K562 (cell line): ENCODE measurements at places on chromosomes 2 and 18. TPM values are rescaled to one million over a fixed set of nuclear protein-coding genes. Genes with fewer than 3 reads are reported as not detected.

DNA sequence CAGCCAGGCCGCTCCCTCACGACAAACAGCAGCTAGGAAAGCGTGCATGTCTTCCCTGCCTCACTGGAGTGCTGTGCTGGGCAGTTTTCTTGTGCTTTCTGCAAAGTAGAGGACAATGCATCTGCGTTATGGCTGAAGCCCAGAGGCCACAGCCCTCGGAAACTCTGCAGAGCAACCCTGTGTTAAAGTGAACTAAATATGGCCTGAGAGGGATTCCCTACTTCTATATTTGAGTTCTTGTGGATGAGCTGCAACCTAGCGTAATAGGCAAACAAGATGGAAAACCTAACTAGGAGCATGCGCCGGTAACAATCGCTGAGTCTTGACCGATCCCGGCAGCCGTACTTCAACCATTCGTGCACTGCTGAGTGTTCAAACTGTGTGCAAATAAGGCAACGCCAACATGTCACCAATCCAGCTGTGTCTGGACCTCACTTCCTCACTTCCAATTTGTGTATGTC lies 471.9 kb upstream of the HS6ST1 start:
- H3K4me1 ChIP-seq, result no peaks in the 10 kb centered on the region
- no peak overlapping the region for H3K27ac ChIP-seq
- no peaks in the 10 kb centered on the region for H3K36me3 ChIP-seq
- DNase-seq, result no peak
- H3K27me3 ChIP-seq, result peaks cover 41% of the 10 kb centered on the region

- H3K27me3 ChIP-seq, result no peaks in the 10 kb centered on the region
- H3K4me3 ChIP-seq, result no peak overlapping the region
- no peak overlapping the region for H3K27ac ChIP-seq
- DNase-seq, result no peak
Measured at GRCh38 chr18:59022167-59022945, 117.3 kb upstream of the SEC11C start.

ACVR1C gene
- polyA plus RNA-seq, result 0.03 and 0.38 TPM in 2 replicates

AQP12B gene
- polyA plus RNA-seq, result not detected in 2 replicates

- H3K27me3 ChIP-seq, result no peaks in the 10 kb centered on the region
- H3K27ac ChIP-seq, result no peak overlapping the region
- no peaks in the 10 kb centered on the region for H3K36me3 ChIP-seq
- H3K4me1 ChIP-seq, result no peaks in the 10 kb centered on the region
- DNase-seq, result no peak
Measured at GRCh38 chr2:7627583-7627982, 710.4 kb downstream of the RNF144A start.

GRCh38 chr2:112138159-112139032 lies at the start of gene FBLN7:
Gene FBLN7, plus strand, starts transcription at chr2:112138385. Its CDS starts 271 bp downstream, at chr2:112138656.
- H3K36me3 ChIP-seq, result no peaks in the 10 kb centered on the region
- H3K4me1 ChIP-seq, result peaks cover 10% of the 10 kb centered on the region
- H3K4me3 ChIP-seq, result no peak within 1 kb of the TSS
- no peak within 1 kb of the TSS for H3K27ac ChIP-seq
- no peak for DNase-seq

METTL5 gene
- polyA plus RNA-seq, result 211 and 229 TPM in 2 replicates

DNA sequence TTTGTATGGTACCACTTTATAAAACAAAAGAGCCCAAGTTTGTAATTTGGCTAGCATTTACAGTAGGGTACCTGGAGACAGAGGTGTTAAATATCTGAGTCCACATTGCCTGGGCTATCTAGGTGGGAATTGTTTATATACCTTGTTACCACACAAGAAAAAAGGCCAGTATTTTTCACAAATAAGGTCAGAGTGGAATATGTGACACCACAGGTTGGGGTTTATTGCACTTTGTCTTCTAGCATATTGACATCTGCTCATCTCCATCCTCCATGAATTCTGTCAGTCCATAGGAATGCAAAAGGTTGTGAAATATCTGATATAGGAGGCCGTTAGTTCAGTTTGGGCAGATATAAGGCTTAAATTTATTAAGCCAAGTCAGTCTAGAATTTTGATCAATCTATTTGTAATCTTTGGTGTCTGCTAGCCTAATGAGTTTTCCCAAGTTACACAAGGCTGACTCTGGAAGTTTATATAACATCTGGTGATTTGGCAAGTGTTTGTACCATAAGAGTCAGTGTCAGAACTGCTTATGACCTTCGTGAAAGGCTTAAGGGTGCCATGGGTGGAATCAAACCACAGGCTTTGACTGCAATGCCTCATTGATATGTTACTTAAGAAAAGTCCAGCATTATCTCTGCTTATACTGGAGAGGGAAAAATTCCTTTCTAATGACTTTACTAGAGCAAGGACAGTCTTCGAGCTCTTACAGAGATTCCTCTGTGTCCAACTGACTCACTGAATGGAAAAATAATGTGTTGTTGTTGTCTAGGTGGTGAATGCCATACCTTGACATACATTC lies 11.3 kb upstream of the DPP4 start:
- no peak overlapping the region for H3K4me3 ChIP-seq
- DNase-seq, result no peak
- H3K36me3 ChIP-seq, result no peaks in the 10 kb centered on the region

GRCh38 chr2:239008004-239008403 lies 160.1 kb downstream of the TWIST2 start:
- peaks cover 79% of the 10 kb centered on the region for H3K27me3 ChIP-seq
- no peaks in the 10 kb centered on the region; the same call in 1 of the 2 replicates for H3K4me1 ChIP-seq
- H3K36me3 ChIP-seq, result no peaks in the 10 kb centered on the region
- no peak overlapping the region for H3K4me3 ChIP-seq
- H3K27ac ChIP-seq, result no peak overlapping the region

DNA sequence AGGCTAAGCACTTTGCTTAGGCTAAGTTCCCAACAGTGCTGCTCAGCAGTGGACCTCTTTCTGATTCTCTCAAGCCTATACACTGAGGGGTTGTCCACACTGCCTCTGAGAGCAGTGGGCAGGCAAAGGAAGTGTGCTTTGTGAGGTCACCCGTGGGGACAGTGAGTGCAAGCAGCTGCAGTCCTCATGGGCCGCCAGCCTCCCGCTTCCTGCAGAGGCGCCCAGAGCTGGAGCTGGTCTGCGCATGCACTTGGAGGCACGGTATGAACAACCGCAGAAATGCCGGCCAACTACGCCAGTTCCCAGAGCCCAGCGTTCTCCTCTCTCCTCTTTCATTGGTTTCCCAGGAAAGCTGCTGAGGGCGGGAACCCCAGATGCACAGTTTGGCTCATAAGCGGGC lies 149.5 kb upstream of the DLX2 start:
- 0 out of 2 replicates have a peak, but pooled peaks cover 3% of the 10 kb centered on the region for H3K4me1 ChIP-seq
- peaks cover 22% of the 10 kb centered on the region for H3K27me3 ChIP-seq
- no peak overlapping the region for H3K27ac ChIP-seq
- no peak overlapping the region for H3K4me3 ChIP-seq
- no peaks in the 10 kb centered on the region for H3K36me3 ChIP-seq
- no peak for DNase-seq

DES gene
- polyA plus RNA-seq, result 21.2 and 25.1 TPM in 2 replicates

- no peak for DNase-seq
- no peaks in the 10 kb centered on the region for H3K36me3 ChIP-seq
- no peaks in the 10 kb centered on the region for H3K27me3 ChIP-seq
- no peak overlapping the region for H3K4me3 ChIP-seq
- H3K4me1 ChIP-seq, result peaks cover 3% of the 10 kb centered on the region; the same call in 2 of the 3 replicates
Measured at GRCh38 chr2:196205881-196206435, 34.6 kb upstream of the STK17B start.

- no peaks in the 10 kb centered on the region for H3K4me1 ChIP-seq
- peak; percentile 4 for DNase-seq
- no peaks in the 10 kb centered on the region for H3K36me3 ChIP-seq
- H3K27me3 ChIP-seq, result no peaks in the 10 kb centered on the region
- H3K27ac ChIP-seq, result no peak overlapping the region
Measured at GRCh38 chr2:125698280-125698679, 957.7 kb upstream of the GYPC start.

LAMA1 gene
- not detected in 2 replicates for polyA plus RNA-seq

TFPI gene
- polyA plus RNA-seq, result 61.8 and 76.3 TPM in 2 replicates

SPATA3 gene
- not detected in 2 replicates for polyA plus RNA-seq

DNA sequence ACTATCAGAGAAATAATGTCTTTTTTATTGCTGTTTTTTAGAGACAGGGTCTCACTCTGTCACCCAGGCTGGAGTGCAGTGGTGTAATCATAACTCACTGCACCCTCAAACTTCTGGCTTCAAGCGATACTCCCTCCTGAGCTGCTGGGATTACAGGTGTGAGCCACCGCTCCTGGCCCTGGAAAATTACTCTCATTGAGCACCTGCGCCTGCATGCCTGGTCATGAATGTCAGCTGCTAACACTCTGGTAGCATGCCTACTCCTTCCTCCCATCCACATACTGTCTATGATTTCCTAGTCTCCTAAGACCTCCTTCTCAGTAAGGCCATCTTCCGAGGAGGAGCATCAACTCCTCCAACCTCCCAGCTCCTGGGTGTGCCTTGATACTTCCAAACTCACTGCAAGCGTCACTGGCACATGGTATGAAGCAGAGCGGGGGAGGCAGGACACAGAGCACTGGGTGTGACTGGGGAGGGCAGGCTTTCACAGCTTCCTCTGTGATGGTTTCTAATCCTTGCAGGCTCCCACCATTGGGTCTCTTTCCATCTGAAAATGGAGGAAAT lies 1.6 kb upstream of the MAP2 start:
- H3K4me1 ChIP-seq, result peaks cover 11% of the 10 kb centered on the region
- H3K27ac ChIP-seq, result no peak overlapping the region
- no peak overlapping the region for H3K4me3 ChIP-seq
- no peaks in the 10 kb centered on the region for H3K36me3 ChIP-seq
- no peaks in the 10 kb centered on the region for H3K27me3 ChIP-seq

BCL2 gene
- 0.23 and 0.62 TPM in 2 replicates for polyA plus RNA-seq

GRCh38 chr18:7958081-7958896 lies 391.2 kb downstream of the PTPRM start:
- H3K36me3 ChIP-seq, result no peaks in the 10 kb centered on the region
- no peaks in the 10 kb centered on the region for H3K4me1 ChIP-seq
- no peak overlapping the region for H3K27ac ChIP-seq
- no peak overlapping the region for H3K4me3 ChIP-seq
- no peaks in the 10 kb centered on the region for H3K27me3 ChIP-seq

DNA sequence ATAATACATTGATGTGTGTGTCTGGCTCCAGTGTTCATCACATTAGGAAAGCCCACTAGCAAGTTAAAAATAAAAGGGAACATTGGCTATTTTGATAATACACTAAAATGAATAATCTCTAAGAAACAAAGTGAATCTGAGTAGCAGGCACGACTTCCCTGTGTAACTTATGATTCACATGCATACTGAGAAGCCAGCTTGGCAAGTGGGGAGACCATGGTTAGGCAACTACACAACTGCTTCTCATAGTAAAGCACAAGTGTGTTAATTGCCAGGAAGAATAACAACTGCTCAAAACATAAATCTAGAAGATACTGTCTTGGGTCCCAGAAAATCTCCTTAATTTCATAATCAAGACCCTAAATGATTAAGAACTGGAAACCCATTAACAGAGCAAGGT lies 4.0 kb downstream of the MYO5B start:
- H3K4me1 ChIP-seq, result peaks cover 13% of the 10 kb centered on the region; the same call in 1 of the 2 replicates
- peaks cover 17% of the 10 kb centered on the region for H3K27me3 ChIP-seq
- no peak overlapping the region for H3K4me3 ChIP-seq

DNA sequence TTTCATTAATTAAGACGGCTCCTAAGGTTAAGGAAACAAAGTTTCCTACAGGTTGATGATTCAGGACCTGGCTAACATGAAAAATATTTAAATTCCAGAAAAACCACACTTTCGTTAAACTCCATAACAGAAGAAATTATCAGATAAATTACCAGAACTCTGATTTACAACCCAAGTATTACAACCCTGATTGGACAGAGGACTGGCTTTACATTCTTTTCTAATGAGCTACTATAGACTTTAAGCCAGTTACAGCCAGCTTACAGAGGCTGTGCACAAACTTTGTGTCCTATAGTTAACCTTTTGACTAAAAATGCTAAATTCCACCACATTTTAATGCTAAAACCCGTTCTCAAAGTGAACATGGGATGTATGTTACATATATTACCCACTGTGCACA lies 458.6 kb downstream of the KCNJ3 start:
- no peak for DNase-seq
- no peaks in the 10 kb centered on the region for H3K27me3 ChIP-seq
- no peaks in the 10 kb centered on the region for H3K4me1 ChIP-seq
- no peak overlapping the region for H3K27ac ChIP-seq

DNA sequence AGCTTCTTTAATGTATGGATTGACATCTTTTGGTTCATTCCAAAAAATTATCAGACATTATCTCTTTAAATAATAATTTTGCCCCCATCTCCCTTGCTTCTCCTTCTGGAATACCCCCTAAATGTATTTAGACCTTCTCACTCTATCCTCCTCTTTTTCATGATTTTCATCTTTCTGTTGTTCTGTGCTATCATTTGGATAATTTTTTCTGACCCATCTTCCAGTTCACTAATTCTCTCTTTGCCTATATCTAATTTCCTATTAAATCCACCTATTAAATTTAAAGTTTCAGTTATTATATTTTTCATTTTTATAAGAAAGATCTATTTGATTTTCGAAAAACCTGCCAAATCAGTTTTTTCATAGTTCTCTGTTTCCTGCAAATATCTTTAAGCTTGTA lies 67.8 kb upstream of the ODC1 start:
- H3K4me1 ChIP-seq, result peaks cover 3% of the 10 kb centered on the region; the same call in 1 of the 2 replicates
- H3K27me3 ChIP-seq, result peaks cover 5% of the 10 kb centered on the region; the same call in 2 of the 3 replicates
- no peak overlapping the region for H3K4me3 ChIP-seq
- no peak for DNase-seq

SRD5A2 gene
- not detected in 2 replicates for polyA plus RNA-seq

DNA sequence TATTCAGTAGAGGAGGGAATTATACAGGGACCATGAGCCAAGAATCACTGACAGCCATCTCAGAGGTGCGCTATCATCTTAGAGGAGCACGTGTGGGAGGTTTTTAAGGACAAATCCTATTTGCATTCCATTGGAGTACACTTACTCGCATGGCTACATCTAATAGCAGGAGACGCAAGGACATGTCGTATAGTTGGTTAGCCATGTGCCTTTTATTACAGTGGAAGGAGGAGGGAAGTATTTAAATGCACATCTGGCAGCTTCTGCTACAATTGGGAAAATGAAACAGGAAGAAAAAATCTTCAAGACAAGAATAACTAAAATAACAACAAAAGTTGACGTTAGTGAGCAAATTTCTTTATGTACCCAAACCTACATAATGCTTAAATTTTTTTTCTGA lies 86.5 kb upstream of the UGP2 start:
- H3K4me1 ChIP-seq, result no peaks in the 10 kb centered on the region
- H3K4me3 ChIP-seq, result no peak overlapping the region
- no peak overlapping the region for H3K27ac ChIP-seq
- H3K27me3 ChIP-seq, result peaks cover 4% of the 10 kb centered on the region; the same call in 1 of the 2 replicates
- no peak for DNase-seq

DNA sequence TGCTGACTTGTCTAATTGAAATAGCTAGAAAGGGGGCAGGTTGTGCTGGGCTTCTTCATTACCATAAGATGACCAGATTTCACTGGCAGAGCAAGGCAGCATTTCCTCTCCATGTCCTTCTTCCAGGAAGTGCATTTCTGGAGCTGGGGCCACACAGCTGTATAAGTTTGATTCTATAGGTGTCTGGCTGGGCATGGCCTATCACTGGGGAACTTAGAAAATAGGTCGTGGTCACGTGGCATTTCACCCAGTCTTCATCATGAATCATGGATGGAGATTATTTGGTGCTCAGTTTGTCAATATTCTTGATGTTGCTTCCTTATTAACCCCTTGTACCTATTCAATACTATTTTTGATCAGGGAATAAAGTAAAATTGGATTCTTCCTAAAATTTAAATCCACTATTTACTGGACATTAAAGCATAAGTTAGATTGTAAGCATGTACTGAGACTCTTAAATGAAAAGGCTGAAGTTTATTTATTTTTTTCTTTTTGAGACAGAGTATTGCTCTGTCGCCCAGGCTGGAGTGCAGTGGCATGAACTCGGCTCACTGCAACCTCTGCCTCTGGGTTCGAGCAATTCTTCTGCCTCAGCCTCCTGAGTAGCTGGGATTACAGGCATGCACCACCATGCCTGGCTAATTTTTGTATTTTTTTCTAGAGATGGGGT lies 49.5 kb upstream of the TMEM87B start:
- H3K4me3 ChIP-seq, result no peak overlapping the region
- H3K36me3 ChIP-seq, result no peaks in the 10 kb centered on the region
- no peak overlapping the region for H3K27ac ChIP-seq
- 0 out of 2 replicates have a peak, but pooled peaks cover 3% of the 10 kb centered on the region for H3K4me1 ChIP-seq
- H3K27me3 ChIP-seq, result no peaks in the 10 kb centered on the region

SKOR2 gene
- not detected in 2 replicates for polyA plus RNA-seq

CBLN2 gene
- polyA plus RNA-seq, result not detected in 2 replicates
